RCC 7860 (cell line): ENCODE measurements at places on chromosomes 2 and 18.

- DNase-seq: no peak
These were observed 95.0 kb downstream of the TMEM17 start for GRCh38 chr2:62410926-62411456.

- no peak for DNase-seq
These were observed 13.8 kb downstream of the GYPC start for GRCh38 chr2:126669772-126670171.

DNA sequence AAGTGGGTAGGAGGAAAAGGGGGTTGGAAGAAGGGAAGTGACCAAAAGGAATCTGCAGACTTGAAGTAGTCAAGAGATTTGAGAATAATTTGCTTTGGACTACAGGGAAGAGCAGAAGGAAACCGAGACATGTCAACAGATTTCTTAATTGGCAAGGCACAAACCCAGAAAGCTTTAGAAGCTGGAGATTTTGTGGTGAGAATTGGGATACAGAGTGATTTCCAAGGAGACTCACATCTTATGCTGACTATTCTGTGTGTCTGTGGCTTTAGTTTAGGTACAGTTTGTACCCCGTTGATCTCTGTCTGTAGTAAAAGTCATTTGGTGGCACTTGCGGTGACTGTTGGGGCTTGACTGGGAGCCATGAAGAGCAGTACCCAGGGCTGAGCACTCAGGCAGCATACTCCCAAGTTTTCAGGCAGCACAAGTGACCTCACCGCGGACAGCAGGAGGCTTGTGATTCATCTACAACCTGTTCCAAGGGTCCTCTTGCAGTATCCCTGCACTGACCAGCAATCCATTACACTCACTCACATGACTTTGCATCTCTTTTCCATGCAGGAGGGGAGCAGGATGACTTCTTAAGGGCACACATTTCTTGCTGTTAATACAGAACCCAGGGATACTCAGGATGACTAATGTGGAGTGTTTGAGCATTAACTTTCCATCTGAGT lies 97.1 kb upstream of the TNP1 start:
- peak; percentile 96 for DNase-seq

DNA sequence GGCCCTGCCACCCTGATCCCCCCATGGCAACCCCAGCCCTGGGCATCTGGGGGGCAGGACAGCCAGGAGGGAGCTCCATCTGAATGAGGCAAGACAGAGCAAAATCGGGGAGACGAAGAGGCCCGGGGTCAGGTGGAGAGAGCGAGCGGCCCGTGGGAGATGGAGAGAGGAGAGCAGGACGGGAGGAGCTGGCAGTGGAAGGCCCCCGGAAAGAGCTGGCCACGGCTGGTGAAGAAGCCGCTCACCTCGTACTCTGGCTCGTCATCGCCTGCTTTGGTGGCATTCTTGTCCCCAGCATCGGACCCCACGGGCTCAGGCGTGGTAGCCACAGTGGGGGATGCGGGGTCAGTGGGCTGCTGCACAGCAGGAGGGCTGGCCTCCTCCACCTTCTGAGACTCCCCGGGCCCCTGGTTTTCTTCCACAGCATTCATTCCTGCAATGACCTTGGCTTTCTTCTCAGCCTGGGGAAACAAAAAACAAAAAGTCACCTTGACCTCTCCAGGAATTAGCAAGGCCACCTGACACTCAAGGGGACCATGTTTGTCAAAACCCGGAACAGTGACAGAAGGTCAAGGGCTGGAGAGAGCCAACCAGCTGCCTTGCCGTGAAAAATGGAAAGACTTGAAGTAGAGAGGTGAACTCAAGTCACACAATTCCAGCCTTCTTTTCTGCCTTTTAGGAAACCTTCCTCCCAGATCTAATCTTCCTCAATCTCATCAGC lies 79.6 kb upstream of the POMC start:
- no peak for DNase-seq

DNA sequence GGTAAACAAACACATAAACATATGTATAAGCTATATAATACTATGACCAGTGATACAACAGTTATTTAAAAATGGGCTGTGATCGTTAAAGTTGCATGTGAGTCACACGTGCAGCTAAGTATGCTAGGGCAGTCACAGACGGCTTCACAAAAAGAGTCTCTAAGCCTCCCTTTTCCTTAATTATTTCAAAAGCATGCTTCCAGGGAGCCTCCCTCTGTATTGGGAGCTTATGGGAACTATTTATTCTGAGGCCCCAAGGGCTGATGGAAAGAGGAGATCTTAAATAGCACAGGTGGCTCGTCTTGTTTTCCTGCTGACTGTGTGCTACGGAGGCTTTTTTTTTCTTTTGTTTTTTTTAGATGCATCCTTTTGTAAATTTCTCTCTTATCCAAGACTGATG lies 94.3 kb downstream of the ADCYAP1 start:
- no peak for DNase-seq

GRCh38 chr18:22723773-22724172 lies 209.4 kb upstream of the RBBP8 start:
- no peak for DNase-seq

GRCh38 chr2:168064011-168064998 lies 183.1 kb downstream of the STK39 start:
- DNase-seq: no peak

DNA sequence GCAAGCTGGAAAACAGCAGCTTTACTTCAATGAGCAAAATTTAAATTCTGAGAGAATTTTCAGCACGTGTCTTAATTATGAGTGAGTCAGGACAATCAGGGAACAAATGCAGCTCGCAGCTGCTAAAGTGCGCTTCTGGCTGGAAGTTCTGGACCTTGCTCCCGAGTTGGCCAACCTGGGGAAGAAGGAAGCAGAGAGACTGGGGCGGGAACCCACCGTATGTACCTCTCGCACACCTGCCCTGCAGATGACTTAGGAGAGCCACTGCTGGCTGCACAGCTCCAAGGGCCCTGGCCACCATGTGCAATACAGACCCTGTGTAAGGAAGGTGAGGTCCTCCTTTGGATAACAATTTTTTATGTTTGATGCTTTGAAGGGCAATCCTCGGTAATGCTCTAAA lies 42.4 kb downstream of the REEP1 start:
- no peak for DNase-seq

DNA sequence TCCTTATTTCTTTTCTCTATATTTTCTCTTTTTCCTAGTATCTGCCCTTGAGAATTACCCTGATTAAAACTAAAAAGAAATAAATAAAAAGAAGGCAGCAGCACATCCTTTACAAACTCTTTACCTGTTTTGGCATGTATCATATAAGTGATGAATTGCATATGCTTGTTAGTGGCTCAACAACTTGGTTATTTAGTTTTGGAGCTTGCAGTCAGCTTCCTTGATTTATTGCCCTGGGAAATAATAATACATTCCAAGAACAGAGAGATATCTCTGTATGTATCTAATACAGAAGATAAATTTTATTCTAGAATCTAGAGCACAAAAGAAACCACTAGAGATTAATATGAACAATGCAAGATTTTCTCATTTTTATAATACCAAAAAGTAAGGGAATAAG lies 139.8 kb upstream of the ZC3H15 start:
- no peak for DNase-seq

DNA sequence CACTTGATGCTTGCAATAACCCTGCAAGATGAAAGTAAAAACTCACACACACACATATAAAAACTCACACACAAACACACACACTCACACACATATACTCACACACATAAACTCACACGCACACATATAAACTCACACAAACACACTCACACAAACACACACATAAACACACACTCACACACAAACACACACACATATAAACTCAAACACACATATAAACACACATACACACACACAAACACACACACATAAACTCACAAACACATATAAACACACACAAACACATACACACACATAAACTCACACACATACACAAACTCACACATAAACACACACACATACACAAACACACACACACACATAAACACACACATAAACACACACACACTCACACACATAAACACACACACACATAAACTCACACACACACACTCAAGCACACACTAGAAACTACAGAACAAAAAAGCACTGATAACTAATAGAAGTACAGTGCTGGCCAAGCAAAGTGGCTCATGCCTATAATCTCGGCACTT lies 117.7 kb upstream of the TEKT4 start:
- DNase-seq: no peak

DNA sequence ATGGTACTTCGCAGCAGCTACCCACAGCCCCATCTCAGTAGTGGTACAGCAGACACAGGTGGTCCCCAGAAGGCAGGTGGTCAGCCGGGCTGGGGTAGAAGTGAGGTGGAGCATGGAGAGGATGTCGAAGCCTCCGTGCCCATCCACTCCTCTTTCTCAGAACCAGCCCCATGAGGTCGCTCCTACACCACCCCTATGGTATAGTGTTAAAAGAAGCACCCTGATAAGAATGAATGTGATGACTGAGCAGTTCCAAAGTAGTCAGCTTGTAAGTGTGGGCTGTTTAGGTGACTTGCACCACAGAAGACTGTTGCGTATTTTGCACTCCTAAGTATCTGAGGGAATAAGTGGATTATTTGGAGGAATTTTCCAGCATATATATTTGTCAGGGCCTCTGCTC lies 111.3 kb downstream of the WDSUB1 start:
- DNase-seq: no peak
